ENCODE measurements at places on chromosomes 2 and 18.

- no peak for DNase-seq
Measured at GRCh38 chr2:111642586-111643327, 241.2 kb downstream of the ANAPC1 start.

- no peak for DNase-seq
Measured at GRCh38 chr2:131419441-131419840, 55.5 kb upstream of the RAB6D start.

DNA sequence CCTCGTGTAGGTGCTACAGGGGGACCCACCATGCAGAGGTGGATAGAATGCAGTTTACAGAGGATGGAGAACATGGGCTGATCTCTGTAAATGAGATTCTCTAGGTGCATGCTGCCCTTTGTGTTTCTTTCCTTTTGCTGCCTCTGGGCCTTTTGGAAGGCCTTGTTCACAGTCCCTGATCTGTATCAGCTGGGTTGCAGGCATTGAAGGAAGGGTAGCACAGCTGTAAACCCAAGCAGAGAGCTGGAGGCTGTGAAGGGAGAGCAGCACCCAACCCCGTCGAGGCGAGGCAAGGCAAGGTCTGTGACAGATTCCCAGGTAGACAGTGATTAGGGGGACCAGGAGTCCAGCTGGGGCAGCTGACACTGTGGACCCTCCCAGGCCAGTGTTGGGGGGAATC lies 56.1 kb upstream of the SOS1 start:
- no peak for DNase-seq

GRCh38 chr18:64566456-64566855 lies 417.6 kb upstream of the LINC00305 start:
- DNase-seq = no peak

DNA sequence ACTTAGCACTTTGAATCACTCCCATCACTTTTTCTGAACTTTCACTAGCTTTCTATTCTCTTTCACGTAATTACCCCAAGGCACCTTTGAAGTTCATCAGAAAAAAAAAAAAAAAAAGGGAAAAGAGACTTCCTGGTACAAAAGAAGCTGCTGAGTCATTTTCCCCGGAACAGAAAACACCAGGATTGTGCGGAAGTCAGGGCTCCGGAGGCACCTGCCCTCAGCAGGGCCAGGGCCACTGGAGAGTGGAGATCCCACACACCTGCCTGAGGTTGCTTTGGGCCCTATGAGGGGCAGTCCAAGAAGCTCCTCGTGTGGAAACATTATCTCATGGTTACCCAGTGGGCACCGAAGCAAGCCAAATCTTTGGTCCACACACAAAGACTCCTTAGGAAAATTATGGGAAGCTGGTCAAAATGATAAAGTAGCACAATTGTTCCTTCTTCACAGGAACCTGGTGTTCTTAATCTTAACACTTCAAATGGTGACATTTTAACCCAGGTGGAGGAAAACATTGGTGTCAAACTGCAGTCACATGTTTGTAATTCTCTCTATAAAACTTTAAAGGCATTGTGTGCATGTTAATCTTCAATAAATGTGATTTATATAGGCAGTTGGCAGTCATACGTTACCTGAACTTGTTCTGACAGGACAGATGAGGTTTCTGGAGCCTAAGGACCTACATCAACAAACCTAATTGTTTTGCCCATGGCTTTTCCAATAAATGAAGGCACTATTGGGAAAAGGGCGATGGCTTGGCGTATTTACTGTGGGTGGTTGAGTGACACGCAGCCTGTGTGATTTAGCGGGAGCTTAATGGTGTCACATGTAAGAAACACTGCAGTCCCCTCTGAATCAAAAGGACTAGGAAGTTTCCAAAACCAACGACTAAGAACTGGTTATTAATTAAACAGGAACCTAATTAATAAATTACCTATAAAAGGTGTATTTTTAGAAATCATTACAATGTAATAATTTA lies 23.4 kb upstream of the FAM110C start:
- DNase-seq = peak; percentile 26

GRCh38 chr2:34416856-34417255 lies 817.8 kb upstream of the FAM98A start:
- DNase-seq = no peak

- no peak for DNase-seq
Measured at GRCh38 chr2:37917281-37918228, 7.5 kb upstream of the RMDN2 start.

GRCh38 chr2:238584617-238585016 lies 157.9 kb downstream of the ASB1 start:
- no peak for DNase-seq
